ENCODE measurements at places on chromosomes 6 and 20.

DNA sequence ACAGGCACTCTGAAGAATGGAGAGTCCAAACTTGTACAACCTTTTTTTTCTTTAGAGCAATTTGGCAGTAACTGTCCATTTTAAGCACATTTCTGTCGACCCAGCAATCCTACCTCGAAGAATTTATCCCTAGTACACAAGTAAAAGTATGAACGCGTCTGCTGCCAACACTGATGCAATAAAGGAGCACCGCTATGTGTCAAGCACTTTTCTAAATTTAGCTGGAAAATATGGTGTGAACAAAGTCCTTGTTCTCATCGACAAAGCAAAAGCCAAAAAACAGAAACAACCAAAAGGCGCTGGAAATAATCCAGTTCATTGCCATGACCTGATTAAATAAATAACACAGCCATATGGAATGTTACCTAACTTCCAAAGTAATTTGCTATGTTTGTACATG, 1.1 kb downstream of the DPM1 start:
- no peak for DNase-seq
- no peaks in the 10 kb centered on the region for H3K27me3 ChIP-seq
- no peaks in the 10 kb centered on the region for H3K36me3 ChIP-seq
- H3K4me1 ChIP-seq: no peaks in the 10 kb centered on the region
- no peak overlapping the region for H3K27ac ChIP-seq

GRCh38 chr20:4905195-4905594, 96.1 kb downstream of the SLC23A2 start:
- DNase-seq: no peak
- no peak overlapping the region for H3K4me3 ChIP-seq
- no peaks in the 10 kb centered on the region for H3K27me3 ChIP-seq
- no peaks in the 10 kb centered on the region for H3K4me1 ChIP-seq

- H3K27me3 ChIP-seq: no peaks in the 10 kb centered on the region
- peak within 1 kb of the TSS; percentile 84 for H3K4me3 ChIP-seq
- no peaks in the 10 kb centered on the region for H3K36me3 ChIP-seq
- peak; percentile 44 for DNase-seq
- H3K4me1 ChIP-seq: no peaks in the 10 kb centered on the region
- H3K27ac ChIP-seq: peak within 1 kb of the TSS; percentile 78
Observed at GRCh38 chr6:75748743-75749538, at the start of gene MYO6. Gene MYO6, plus strand, starts transcription at chr6:75749239. Its CDS starts 68,309 bp downstream, at chr6:75817548.

DNA sequence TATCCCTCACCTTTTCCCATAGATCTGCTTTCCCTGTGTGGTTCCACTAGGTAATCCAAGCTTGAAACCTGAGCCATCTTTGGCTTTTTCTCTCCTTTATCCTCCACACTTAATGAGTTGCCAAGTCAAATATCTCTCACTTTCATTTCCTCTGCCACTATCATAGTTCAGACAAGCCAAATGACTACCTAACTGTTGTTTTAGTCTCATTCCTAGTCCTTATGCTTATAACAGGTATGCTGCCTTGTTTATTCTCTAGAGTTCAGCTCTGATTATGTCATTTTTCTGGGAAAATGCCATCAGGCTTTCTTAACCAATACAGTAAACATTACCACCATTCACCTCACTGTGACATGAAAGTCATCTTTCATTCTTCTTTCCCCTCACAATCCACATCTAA, 6.5 kb downstream of the EFHC1 start:
- no peak overlapping the region for H3K27ac ChIP-seq
- no peak overlapping the region for H3K4me3 ChIP-seq
- H3K4me1 ChIP-seq: no peaks in the 10 kb centered on the region
- no peak for DNase-seq
- H3K27me3 ChIP-seq: no peaks in the 10 kb centered on the region

DNA sequence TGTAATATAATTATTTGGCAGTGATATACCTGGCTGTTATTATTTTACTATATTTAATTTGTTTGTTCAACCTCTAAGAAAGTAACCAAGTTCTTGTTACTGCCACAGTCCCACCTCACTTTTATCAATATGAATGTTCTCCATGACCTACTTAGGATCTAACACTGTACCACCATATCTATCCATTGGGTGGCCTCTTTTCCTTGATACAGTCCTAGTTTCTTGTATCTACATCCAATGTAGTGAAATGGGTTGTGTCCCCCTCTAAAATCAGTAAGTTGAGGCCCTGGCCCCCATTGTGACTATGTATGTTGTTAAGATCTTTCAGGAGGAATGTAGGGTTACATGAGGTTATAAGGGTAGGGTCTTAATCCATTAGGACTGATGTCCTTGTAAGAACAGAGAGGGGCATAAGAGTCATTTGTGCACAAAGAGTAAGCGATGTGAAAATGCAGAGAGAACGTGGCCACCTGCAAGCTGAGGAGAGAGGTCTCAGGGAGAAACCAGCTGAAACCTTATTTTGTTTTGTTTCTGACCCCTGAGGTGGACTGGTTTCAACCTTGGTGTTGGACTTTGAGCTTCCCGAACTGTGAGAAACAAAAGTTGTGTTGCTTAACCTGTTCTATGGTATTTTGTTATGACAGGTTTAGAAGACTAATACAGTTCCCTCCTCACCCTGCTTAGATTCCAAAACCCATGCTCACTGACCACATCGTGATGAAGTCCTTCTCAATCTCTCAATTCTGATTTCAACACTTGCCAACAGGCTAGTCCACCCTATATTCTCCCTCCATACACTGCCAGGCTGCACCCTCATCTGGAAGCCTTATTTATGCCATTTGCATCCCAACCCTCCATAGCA, 387.3 kb upstream of the EPHA7 start:
- H3K36me3 ChIP-seq: no peaks in the 10 kb centered on the region
- H3K27ac ChIP-seq: no peak overlapping the region
- no peak overlapping the region for H3K4me3 ChIP-seq
- no peak for DNase-seq
- H3K27me3 ChIP-seq: no peaks in the 10 kb centered on the region

DNA sequence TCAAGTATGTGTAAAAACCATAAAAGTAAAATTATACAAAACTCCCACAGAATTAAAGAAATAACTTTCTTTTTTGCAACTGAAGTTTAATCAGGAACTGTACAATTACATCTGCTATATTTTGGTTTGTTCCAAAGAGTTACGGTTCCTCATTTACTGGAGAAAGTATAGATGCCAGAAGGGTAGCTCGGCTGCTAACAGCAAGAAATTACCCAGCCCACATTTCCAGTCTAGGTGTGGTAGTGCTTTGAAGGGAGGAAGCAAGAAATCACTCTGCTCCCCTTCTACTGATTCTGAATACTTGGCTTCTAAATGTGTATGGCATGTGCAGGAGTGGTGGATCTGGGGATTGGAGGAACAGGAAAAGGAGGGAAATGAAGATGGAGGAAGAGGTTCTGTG, 441.3 kb downstream of the CDC5L start:
- H3K27me3 ChIP-seq: no peaks in the 10 kb centered on the region
- H3K36me3 ChIP-seq: no peaks in the 10 kb centered on the region
- no peaks in the 10 kb centered on the region for H3K4me1 ChIP-seq
- no peak for DNase-seq
- H3K4me3 ChIP-seq: no peak overlapping the region

DNA sequence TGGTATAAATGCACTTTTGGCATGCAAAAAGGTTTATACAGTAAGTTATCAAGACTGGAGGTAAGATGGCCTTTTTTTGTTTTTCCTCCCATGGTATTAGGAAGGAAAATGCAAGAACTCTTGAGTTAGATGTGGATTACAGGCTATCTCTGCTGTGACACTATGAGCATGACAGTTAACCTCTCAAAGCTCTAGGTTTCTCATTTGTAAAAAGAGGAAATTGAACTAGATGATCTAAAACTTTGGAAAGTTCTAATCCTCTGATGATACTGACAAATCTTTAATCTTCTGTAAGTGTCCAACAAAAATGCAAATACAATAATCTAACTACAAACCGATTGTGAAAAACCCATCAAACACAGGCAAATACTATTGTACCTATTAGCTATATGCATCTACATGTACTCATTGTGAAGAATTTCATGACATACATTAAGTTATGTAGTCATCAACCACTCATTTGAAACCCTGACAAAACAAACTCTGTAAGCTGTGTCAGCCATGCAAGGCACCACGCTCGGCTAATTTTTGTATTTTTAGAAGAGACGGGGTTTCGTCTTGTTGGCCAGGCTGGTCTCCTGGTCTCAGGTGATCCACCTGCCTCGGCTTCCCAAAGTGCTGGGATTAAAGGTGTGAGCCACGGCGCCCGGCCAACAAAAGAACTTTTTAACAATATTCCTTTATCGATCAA, 4.2 kb downstream of the CDK19 start:
- H3K27ac ChIP-seq: no peak overlapping the region
- H3K4me3 ChIP-seq: no peak overlapping the region
- H3K27me3 ChIP-seq: no peaks in the 10 kb centered on the region
- no peaks in the 10 kb centered on the region for H3K36me3 ChIP-seq

GRCh38 chr6:167428664-167429333, 103.9 kb downstream of the TTLL2 start:
- no peak for DNase-seq
- H3K27ac ChIP-seq: no peak overlapping the region
- H3K36me3 ChIP-seq: no peaks in the 10 kb centered on the region
- no peak overlapping the region for H3K4me3 ChIP-seq
- H3K4me1 ChIP-seq: no peaks in the 10 kb centered on the region
- no peaks in the 10 kb centered on the region for H3K27me3 ChIP-seq
